NB4 (cell line): ENCODE measurements at places on chromosomes 5 and 9.

DNA sequence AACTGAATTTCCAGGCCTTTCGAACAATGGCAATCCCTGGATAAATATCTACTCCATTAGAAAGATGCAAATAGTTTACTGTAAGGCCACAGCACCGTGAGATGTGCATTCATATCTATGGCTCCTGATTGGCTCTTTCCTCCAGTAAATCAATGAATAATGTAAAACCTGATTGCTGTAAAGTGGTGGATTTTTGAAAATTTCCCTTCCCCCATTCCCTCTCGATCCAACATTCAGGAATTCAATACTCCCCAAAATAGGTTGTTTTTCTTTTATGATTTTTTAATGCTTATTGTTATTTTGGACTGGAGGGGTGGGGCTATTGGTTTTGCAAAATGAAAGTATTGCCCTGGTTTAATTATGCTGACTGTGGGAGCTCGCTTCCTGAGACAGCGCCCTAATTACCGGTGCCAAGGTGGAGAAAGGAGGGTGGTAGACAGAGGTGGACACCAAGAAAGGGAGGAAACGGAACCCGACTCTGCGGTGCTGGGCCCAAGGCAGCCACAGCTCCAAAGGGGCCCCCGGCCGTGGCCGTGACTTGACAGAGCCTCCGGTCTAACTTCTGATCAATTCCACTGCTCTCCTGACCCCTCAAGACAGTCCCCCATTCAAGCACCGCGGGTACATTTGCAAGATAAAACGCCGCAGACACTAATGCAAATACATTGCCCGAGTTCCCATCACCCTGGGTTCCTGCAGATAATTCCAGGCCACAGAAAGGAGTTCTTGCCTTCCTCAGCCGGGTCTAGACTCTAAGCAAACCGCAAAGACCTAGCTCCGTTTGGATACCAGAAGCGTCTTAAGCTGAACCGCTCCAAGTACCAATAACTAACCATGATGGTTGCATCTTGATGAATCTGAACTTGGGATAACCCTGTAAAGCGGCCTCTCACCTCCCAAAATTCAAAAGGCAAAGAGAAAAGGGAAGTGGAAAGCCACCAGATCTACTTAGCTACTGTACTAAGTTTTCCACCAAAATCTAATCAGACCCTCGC lies 211.2 kb downstream of the MEF2C start:
- peak; percentile 57 for DNase-seq

GRCh38 chr5:129112295-129112694 lies 17.7 kb downstream of the ISOC1 start:
- no peak for DNase-seq

DNA sequence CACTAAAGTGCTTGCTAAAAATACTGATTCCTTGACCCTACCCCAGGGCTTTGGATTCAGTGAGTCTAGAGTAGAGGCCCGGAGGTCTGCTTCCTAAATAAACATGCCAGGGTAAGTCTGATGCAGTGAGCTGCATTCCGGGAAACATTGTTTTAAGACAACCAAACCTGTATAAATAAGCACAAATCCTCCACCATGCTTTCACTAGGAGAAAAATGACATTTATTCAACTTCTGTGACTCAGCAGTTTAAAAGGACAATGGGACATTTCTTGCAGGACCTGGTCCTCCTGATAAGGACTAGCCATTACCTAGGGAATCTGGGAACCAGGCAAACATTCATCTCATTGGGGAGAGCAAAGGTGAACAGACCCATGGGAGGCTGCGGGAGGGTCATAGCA lies 335.3 kb downstream of the MLLT3 start:
- DNase-seq, result no peak

DNA sequence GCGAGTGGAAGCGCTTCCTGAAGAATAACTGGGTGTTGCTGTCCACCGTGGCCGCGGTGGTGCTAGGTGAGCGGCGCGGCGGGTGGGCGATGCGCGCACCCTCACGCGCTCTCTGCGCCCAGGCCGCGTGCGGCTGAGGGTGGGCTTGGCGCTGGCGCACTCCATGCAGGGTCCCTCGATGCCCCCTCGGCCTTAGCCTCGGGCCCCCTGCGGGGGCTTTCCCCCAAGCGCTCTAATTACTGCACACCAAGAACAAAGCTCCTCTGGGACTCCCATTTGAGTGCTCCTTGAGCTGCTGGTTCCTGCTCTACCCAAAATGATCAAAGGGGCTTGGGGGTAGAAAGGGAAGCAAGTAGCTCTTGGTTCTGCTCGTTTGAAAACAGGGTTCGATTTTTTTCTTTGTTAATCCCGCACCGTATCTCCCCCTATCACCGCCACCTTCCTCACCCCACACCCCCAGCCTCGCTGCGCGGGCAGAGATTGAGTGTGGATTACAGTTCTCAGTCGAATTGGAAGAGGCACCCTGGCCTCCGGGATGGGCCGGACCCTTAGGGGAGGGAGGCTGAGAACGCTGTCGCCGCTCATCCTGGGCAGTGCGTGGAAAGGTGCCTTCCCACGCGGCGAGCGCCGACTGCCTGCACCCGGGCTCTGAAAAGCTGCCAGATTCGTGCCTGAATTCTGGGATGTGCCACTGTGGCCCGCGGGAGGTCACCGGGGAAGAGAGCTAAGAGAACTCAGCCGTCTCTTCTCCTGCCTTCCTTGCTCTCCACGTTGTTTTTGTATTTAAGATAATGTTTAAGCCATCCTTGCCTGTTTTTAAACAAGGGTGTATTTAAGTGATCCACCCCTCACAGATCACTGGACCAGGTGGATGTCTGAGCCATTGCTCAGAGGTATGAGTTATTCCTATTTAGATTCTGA lies 697 bp downstream of the SLC1A1 start:
- no peak for DNase-seq

DNA sequence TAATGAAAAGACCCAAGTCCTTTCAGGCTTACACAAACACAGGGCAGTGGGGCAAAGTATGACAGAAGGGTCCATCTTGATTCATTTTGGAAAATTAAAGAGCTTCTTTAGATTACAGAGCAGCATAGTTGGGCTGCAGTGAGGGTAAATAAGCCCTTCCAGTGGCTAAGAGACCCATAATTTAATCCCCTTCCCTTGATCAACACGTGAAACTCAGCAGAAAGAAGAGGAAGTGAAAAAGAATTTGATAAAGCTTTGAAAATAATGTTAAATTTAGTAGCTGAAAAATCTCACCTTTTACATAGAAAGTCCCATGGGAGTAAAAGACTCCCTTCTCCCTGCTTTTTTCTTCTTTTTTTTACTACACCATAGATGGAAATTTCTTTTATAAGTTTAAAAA lies 87.6 kb downstream of the FREM1 start:
- DNase-seq, result no peak

- peak; percentile 57 for DNase-seq
Observed at GRCh38 chr9:20623021-20623747, 885 bp upstream of the MLLT3 start.

- peak; percentile 73 for DNase-seq
Observed at GRCh38 chr9:34179213-34180136, 632 bp downstream of the UBAP1 start.

DNA sequence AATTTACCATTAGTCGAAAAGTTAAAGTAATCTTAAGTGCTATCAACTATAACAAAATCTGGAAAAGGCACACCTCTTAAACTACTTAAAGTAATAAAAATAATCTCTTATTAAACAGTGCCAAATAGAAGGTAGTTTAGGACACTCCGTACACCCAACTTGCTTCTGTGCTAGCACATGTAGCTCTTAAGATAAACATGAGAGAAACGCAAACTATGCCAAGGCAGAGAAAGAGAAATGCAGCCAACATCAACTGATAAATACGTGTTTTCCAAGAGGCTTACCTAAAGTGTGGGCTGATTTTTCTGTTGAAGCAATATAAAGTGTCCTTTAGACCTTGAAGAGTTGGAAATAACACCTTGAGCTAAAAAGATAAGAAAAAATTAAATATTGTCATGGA lies 480.6 kb upstream of the DAB2 start:
- DNase-seq, result no peak

GRCh38 chr5:116492016-116492623 lies 82.5 kb downstream of the SEMA6A start:
- DNase-seq, result peak; percentile 55

GRCh38 chr5:111223101-111223786 lies 940 bp upstream of the CAMK4 start:
- DNase-seq, result no peak

DNA sequence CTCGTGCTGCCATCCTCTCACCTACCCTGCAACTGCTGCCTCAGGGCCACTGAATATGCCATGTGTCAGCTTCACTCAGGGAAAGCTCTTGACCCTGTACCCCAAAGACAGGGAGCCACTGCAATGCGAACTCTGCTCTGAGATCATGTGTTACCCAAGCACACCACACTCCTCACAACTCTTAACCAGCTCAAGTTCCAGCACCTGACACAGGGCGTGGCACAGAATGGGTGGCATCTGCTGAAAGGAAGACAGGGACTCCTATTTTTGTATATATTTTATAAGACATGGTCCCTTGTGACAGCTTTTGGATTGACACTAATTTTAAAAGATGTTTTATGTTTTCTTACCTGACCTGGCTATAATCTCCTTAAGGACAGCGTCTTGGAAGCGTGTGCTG lies 10.7 kb downstream of the PHYKPL start:
- DNase-seq, result no peak

DNA sequence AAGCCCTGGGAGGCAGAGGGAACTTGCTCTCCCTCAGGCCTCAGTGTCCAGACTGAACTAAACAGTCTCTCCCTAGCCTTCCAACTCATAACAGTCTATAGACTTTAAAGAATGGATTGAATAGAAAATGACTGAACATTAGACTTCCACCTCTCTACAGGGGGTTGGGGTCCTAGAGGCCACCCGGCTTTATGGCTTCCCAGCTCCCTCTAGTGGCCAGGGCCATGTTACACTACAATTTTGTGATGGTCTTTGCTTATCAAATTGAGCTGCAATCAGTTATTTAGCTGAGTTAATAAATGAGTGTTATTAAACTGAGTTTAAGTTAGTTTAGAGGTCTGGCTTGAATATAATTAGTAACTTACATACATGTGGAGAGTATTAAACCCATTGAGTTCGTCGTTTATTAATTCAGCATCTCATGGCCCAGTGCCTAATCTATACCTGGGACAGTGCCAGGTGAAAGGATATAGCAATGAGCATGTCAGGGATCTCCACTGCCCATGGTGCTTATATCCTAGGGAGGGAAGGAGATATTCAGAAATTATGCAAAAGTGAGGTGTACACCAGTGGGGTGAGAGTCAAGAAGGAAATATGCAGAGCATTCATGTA lies 105.2 kb downstream of the SH3TC2 start:
- peak; percentile 75 for DNase-seq

DNA sequence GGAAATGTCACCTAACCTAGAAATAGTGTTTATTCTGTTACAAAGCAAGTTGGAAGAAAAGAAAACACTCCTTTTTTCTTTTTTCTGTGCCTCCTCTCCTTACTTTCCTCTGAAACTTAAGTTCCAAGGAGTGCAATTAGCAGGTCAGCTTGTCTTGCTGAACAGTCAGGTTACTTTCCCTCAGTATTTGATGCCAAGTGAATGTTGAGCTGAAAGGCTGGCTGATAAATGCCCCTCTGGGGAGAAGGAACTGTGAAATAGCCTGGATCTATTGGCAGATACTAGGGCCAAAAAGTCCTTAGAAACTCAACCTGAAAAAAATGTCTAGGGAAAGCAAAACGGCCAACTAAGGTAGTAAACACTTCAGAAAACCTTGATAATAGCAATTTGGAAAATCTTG lies 43.6 kb downstream of the GRIA1 start:
- DNase-seq, result no peak

GRCh38 chr9:89476546-89476945 lies 21.4 kb downstream of the SEMA4D start:
- DNase-seq, result no peak

DNA sequence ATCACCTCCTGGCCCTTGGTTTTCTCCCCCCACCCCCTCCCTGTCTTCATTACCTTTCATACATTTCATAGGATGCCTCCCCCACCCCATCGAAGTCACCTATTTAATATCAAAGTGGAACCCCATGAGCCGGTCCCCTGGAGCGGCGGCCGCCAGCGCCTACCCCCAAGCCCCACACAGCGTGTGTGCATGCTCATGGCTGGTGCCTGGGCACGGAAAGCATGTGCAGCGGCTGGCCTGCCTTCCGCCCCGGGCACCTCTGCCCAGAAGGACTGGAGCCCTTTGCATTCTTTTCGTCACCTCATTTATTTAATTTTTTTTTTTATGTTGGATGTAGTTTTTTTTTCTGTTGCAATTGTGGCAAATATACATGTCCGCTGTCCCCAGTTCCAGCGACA lies 116.2 kb downstream of the WNK2 start:
- DNase-seq, result no peak

- peak; percentile 72 for DNase-seq
Observed at GRCh38 chr9:91758491-91758981, 191.5 kb downstream of the ROR2 start.

- DNase-seq, result no peak
Observed at GRCh38 chr5:133425222-133425621, 187.1 kb downstream of the FSTL4 start.

- no peak for DNase-seq
Observed at GRCh38 chr5:1827886-1828397, 26.7 kb downstream of the NDUFS6 start.

- peak; percentile 95 for DNase-seq
Observed at GRCh38 chr9:30301271-30301963, 2083.0 kb upstream of the ACO1 start.

GRCh38 chr5:74954919-74955318 lies 88.7 kb upstream of the FAM169A start:
- DNase-seq, result no peak

DNA sequence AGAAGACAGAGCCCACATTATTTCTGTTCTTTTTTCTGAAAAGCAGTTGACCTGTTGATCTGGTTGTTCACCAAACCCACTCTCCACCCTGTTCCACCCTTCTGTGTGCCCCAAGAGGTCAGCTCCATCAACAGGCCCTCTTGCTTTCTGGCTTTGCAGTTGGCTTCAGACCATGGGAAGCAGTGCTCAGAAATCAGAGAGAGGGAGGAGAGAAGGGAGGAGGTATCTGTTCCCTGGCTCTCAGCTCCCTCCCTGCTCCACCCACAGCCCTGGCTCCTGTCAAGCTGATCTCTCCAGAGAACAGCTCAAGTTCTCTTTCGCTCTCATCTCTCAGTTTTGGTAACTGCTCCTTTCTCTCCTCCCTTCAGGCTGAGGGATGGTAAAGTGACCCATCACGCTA lies 144.2 kb upstream of the RAI14 start:
- no peak for DNase-seq

GRCh38 chr5:117667105-117667504 lies 1092.5 kb upstream of the SEMA6A start:
- DNase-seq, result no peak
